ENCODE measurements at places on chromosomes 11 and 22. TPM values are rescaled to one million over a fixed set of nuclear protein-coding genes. Genes with fewer than 3 reads are reported as not detected.
A peak's percentile ranks its signal among the peaks of the same experiment; 100 is the strongest.

Gene TRIM64
- not detected for polyA plus RNA-seq

DNA sequence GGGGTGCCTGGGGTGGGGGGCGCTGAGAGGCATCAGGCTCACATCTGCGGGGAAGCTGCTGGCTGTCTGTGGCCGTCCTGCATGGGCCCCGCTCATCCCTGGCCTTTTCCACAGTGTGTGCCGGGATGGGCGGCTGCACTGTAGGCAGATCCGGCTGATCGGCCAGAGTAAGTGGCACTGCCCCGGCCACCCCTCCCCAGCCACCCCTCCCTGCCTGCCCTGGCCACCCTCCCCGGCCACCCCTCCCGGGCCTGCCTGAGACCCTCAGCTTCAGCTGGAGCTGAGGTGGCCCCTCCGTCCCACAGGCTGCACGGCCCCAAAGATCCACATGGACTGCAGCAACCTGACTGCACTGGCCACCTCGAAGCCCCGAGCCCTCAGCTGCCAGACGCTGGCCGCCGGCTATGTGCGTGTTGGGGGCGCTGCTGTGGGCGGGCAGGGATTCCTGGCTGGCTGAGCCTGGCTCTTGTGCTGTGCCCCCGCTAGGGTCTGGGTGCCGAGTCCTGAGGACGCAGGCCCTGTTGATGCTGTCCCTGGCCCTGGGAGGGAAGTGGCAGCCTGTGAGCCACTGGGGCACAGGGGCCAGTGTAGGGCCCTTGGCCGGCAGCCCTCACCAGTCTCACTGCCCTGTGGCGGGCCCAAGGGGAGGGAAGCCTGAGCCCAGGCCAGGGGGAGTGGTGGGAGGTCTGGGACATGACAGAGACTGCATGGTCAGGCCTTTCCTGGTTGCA, 10.9 kb downstream of the MUC2 start:
- peak; percentile 22 for DNase-seq

Gene CCDC157
- polyA plus RNA-seq, result 0.60 TPM

DNA sequence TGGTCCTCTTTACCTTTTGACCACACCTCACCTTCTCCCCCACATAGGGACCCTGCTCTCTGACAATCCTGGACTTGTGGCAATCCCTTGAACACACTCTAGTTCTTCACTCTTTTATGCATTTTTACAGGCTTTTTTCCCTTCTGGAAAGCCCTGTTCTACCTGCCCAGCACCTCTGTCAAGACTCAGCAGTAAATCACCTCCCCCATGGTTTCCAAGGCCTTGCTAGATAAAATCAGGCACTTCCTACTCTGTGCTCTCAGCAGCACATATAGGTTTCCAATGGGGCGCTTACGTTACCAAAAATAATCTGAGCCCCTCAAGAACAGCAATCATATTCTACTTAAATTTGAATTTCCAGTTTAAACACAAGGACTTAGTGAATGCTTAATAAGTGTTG, 53.9 kb downstream of the ETS1 start:
- DNase-seq, result no peak

Measured in ovary (tissue), 10 donors.